ENCODE measurements at places on chromosomes 7 and 10.
A peak's percentile ranks its signal among the peaks of the same experiment; 100 is the strongest.

DNA sequence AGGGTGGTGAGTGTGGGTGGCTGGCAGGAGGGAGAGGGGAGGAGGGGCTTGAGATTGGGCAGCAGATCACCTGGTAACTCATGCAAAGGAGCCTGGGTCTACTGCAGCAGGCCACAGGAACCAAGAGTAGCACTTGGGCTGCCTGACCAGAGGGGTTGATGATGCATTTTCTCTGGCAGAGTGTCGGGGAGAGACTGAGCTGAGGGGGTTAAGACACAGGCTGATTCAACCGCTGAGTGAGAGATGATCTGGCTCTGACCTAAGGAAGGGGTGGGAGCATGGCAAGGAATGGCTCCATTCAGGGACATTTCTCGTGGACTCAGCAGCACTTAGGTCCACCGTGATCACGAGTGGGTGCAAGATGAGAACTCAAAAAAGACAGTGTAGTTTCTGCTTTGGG lies 115.5 kb upstream of the STK17A start:
- DNase-seq = no peak

GRCh38 chr10:78579576-78579975 lies 489.2 kb upstream of the ZMIZ1 start:
- no peak for DNase-seq

- no peak for DNase-seq
Observed at GRCh38 chr10:95445837-95446486, 115.2 kb downstream of the SORBS1 start.

DNA sequence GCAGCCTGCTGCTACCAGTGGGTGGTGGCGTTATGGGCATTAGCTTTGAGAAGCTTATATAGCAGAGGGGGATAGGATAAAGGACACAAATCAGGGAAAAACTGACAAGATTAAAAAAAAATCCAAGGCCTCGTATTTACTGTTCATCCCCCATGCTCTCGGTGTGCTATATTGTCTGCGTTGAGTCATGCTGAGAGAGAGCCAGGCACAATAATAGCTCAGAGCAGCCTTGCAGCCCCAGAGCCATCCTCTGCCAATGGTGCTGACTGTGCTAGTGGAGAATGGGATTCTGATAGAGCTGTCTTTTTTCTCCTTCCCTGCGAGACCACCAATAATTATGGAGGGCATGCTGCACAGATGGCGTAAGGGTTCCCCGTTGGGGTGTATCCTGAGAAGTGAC lies 51.7 kb upstream of the FZD1 start:
- no peak for DNase-seq

- DNase-seq = peak; percentile 32
Observed at GRCh38 chr7:2530071-2530987, 10.8 kb downstream of the LFNG start.

DNA sequence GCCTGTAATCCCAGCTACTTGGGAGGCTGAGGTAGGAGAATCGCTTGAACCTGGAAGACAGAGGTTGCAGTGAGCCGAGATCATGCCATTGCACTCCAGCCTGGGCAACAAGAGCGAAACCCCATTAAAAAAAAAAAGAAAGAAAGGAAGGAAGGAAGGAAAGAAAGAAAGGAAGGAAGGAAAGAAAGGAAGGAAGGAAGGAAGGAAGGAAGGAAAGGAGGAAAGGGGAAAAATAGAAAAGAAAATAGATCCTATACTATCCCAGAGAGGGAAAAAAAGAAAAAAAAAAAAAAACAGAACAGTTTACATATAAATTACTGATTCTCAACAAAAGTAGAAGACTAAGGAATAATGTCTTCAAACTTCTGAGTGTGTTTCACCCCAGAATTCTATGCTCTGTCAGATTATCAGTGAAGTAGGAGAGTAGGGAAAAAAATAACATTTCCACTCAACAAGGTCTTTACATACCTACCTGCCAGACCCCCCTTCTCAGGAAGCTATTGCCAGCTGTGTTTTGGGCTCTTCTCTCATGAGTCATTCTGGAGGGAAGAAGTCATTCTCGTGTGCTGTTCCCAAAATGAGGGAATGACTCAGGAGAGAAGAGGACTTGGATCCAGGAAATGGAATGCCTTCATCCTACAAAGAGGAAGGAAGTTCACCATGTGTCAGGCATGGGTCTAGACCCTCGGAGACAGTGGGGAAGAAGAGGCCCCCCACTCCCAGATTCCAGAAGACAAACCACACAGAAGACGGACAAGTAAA lies 20.9 kb downstream of the RGS10 start:
- DNase-seq = no peak

DNA sequence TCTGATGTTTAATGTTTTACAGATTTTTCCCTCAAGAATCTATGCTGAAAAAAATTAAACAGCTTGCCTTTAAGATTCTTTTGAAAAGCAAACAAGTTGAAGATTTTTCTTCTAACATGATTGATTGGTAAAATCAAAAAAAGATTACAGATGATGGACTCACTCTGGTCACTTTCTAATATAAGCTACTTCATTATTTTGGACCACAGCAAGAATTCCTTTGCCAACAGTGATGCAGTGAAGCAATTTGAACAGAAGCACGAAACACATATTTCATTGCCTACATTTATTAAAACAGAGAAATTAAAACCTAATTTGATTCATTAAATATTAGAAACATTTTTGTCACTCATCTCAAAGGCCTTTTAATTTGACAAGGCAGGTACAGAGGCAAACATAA lies 82.1 kb upstream of the SGCE start:
- no peak for DNase-seq

GRCh38 chr7:28754027-28754426 lies 204.1 kb downstream of the TRIL start:
- no peak for DNase-seq

GRCh38 chr7:11707606-11708193 lies 124.3 kb downstream of the THSD7A start:
- no peak for DNase-seq

GRCh38 chr10:6201516-6201975 lies 1.2 kb upstream of the PFKFB3 start:
- DNase-seq = no peak

- DNase-seq = no peak
Observed at GRCh38 chr10:10294881-10295529, 722.7 kb upstream of the CELF2 start.

- DNase-seq = no peak
Observed at GRCh38 chr10:80506189-80506575, 31.5 kb upstream of the SH2D4B start.

DNA sequence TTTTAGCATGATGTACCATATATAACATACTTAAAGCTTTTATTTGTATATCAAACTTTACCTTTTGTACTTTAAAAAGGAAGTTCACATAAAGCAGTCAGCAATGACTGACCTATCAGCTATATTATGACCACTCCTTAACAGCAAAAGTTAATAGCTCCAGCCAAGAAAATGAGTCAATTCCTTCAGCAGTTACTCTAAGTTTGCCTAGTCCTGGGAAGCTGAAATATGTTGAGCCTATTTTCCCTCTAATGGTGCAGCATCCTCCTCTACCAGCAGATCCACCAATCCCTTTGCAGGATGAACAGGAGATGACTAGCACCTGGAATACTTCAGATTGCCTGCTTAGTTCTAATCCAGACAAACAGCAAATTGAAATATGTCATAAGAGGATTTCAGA lies 64.2 kb downstream of the CUL2 start:
- no peak for DNase-seq

DNA sequence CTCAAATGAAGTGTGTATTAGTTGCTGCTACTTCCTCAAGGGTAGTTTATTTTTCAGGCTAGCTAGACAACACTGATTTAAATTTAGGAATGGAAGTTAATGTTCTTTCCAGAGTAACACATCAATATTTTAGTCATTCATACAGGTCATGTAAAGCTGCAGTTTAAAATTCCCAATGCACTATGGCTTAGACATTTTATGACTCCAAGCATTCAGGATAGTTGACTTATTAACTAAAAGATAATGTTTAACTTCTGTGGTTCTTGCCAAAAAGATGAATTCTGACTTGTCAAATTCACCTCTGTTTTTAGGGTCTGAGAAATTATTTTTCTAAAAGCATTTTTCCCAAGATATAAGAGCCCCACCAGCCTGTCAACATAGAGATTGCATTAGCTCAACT lies 131.9 kb downstream of the TFPI2 start:
- no peak for DNase-seq

- DNase-seq = no peak
Observed at GRCh38 chr7:24970676-24971075, 9.3 kb downstream of the OSBPL3 start.

DNA sequence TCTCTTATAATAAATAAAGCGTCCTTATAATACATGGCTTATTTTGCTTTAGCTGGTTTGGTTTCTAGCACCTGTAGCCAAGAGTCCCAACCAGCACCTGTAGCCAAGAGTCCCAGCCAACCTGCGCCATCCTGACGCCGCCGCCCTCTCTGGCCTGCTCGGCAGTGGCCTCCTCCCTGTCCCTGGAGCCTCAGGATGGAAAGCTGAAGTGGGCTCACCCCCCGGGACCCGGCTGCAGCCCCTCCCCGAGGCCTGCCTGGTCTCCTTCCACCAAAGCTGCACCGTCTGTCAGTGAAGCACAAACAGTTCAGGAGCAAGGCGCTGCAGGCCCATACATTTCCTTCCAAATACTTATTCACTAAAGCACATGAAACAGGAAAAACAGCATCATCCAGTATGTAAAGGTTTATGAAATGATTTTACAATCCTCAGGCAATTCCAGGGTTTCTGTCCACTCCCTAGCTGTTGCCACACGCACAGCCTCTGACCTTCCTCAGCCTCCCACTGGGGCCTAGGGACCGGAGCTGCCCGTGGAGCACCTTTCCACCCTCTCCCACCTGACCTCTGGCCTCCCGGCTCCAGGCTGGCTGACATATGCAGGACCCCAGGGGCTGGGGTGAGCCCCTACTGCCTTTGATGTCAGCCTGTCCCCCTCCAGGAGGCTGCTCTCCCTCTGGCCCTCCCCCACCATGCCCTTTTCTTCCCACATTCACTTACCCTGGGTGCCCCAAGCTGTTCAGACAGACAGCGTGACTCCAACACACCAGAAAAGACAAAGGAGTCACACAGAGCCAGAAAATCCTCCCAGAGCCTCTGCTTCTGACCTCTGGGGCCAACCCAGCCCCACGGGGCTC lies 149.6 kb upstream of the PPP2R2D start:
- DNase-seq = no peak

GRCh38 chr10:70513848-70514309 lies 35.3 kb downstream of the PALD1 start:
- no peak for DNase-seq

GRCh38 chr10:1364151-1364910 lies 308.1 kb downstream of the WDR37 start:
- no peak for DNase-seq

- no peak for DNase-seq
Observed at GRCh38 chr10:94409021-94409657, 6.8 kb downstream of the TBC1D12 start.

DNA sequence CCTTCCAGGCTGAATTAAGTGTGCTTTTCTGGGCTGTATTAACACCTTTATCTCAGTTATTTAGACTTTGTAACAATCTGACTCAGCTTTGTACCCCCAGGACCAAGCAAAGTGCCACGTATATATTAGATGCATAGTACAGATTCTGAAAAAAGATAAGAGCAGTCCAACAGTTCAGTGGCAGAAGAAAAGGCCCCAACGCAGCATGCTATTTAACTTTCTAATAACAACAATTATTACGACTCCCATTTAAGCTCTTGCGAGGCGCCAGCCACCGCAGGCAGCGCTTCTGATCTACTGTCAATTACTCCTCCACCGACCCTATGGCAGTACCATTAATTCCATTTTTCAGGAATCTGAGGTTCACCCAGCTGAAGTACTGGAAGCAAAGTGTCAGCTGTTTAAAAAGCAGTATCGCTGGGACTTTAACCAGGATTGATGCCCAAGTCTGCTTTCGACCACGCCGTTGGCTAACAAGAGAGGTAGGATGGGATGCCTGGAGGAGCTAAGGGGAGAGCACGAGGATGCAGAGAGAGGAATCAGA lies 638 bp downstream of the LIPA start:
- no peak for DNase-seq

DNA sequence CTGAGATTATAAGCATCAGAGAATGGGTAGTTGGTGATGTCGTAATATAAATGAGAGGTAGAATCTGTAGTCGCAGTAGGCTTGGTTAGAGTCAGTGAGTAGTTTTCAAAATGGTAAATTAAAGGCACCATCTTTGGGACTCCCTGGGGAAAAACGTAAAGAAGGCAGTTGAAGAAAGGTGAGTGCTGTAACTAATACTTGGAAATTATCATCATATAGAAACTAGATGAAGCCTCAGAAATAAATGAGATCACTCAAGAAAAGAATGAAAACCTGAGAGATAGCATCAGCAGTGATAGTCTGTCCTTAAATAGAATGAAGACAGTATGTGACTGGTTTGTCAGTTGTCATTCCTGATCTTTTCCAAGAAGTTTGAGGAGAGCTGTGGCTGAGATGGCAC lies 23.8 kb downstream of the PALS2 start:
- DNase-seq = no peak

DNA sequence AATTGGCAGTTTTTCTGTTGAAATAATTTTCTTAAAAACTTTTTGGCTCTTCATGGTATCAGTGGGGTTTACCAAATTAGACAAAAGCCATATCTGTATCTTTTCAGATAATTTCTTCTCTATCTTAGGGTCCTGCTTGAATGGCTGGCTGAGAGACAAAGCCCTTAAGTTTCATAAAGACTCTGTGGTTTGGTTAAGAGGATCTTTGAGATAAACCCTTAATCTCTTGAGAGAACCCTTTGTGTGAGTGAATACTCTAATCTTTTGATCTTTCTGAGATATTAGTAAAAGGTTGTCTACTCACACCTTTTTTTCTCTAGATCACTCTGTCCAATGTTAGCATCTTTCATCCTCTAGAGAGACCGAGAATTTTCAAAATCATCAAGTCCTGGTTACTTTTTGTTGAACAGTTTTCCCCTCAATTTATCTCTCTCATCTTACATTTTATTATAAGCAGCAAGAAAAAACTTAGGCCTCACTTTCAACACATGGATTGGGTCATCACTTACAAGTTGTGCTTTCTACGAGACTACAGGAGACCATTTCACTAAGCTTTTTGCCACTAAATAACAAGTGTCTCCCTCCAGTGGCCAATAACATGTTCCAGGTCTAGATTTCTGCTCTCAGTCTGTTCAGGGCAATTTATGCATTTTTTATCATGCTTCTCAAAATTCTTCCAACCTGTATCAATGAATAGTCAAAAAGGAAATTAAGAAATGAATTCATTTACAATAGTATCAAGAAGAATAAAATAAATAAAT lies 28.4 kb downstream of the DNAJC9 start:
- DNase-seq = no peak

GRCh38 chr7:18202315-18203045 lies 174.8 kb upstream of the PRPS1L1 start:
- DNase-seq = no peak

DNA sequence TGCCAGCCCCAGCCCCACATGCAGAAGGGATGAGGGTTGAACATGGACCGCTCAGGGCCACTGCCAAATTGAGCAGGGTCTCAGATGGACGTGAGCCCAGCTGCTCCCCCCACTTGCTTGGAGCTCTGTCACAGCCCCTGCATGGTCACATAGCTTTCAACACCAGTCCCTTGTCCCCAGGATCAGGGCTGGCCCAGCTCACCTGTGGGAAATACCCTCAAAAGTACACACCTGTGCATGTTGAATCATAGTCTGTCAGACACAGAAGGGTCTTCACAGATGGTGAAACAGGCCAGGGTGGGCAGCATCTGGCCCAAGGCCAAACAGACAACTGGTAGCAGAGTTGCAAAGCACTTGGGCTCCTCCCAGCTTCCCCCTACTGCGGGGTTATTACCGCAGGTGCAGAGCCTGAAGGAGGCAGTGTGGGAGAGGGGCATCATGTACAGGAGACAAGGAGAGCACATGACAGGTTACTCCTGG lies 77.6 kb upstream of the UNC5B start:
- no peak for DNase-seq

- no peak for DNase-seq
Observed at GRCh38 chr7:111960984-111961383, 245.2 kb downstream of the DOCK4 start.
